ENCODE measurements at places on chromosomes 4 and X.

DNA sequence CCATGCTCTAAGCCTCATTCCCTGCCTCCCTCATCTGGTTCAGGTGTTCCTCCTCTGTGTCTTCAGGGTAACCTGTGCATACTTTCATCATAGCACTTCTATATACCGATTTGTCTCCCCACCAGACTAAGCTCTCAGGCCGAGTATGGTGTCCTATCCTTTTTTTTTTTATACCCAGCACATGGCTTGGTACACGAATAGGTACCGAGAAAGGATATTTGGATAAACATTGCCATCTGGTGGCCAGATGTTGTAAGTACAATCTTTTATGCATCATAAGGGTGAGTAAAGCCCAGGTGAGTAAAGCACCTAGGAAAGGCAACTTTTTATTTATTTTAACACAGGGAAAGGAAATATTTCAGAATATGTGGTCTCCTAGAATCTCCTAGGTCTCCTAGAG is 68.4 kb downstream of the MID2 start:
- peak; percentile 24 for DNase-seq

- no peak for DNase-seq
These were observed 247.9 kb upstream of the POF1B start for GRCh38 chrX:85627363-85627762.

DNA sequence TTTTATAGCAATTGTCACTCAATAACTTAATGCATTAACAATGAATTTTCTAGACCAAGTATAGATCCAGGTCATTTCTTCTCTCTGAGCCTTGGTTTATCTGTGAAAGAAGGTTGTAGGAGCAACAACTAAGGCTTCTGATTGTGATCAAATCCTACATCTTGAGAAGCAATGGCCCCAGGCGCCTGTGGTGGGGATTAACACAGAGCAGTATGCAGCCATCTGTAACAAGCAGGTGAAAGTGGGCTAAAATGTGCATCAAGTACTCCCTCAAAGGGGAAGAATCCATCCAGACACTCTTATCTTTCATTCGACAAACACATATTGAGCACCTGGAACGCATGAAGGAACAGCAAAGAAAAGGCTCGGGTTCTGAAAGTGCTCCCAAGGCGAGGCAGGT is 19.1 kb upstream of the SETD7 start:
- no peak for DNase-seq

- DNase-seq = no peak
These were observed 1.1 kb downstream of the GTPBP6 start for GRCh38 chrX:317424-318067.

DNA sequence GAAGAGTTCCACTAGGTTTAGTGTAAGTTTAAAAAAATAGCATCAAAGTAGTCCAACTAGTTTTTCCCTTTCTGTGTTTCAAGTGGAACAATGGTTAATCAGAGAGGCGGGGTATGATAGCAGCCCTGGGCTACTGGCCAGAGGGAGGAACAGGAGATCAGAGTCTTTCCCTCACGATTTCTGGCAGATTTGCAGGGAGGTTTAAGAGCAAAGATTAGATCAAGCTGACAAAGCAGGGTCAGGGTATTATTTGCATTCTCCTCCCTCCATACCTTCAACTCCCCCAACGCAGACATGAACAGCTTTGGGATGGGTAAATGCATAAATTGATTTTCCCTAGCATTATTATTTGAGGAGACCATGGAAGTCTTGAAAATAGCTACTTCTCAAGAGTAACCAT is 277.6 kb upstream of the DIAPH2 start:
- DNase-seq = peak; percentile 17

- no peak for DNase-seq
These were observed 31.8 kb downstream of the RNF150 start for GRCh38 chr4:141101511-141101910.

DNA sequence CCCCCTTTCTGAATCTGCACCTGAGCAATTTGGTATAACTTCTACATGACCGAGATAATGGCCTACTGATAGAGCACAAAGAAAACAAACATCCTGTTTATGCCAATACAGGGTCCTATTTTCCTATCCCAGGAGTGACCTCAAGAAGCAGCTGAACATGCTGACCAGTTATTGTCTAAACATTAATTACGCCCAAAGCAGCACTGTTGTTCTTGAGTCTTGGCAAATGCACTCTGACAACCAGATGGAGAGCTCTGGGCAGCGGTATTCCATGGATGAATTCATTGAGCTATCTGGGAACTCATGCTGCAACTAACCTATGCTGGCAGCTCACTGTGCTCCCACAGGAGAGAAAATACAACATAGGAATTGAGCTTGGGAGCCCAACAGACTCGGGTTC is 52.6 kb downstream of the PCYT1B start:
- DNase-seq = no peak

DNA sequence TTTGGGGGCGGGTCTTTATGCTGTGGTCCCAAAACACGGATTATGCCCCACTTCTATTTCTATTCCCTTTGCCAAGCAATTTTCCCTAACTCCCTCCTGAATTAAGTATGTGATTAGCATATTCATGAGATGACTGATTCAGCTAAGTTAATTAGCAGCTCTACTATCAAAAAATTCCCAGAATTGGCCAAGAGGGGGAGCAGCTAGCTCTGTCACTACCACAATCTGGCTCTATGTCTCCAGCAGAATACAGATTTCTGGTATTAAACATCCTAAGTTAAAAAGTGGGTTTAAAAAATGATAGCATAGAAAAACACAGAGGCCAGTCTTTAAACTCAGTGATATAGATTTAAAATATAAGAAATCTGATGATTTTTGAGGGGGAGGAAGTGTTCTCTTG is 80.3 kb downstream of the GPC4 start:
- peak; percentile 28 for DNase-seq

- DNase-seq = no peak
These were observed 52.5 kb downstream of the SORCS2 start for GRCh38 chr4:7244751-7245320.

DNA sequence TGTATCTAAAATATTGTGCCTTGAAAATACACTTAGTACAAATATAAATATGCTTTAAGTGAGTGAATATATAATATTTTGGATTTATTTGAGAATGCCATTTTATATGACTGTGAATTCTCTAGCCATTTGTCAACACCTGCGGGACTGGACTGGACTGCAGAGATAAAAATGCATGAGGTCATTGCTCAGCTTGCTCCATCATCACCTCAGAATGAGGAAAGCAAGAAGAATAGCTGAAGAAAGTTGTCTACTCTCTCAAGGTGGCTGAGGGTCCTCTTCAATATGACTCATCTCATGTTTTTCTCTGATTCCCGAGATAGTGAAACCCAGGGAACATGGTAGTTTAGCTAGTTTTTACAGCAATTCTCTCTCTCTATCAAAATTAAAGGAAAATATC is 732.5 kb upstream of the AGA start:
- DNase-seq = no peak

GRCh38 chr4:180164799-180165198 is 2078.4 kb upstream of the TENM3 start:
- no peak for DNase-seq

GRCh38 chr4:2261110-2261852 is 628 bp downstream of the MXD4 start:
- peak; percentile 53 for DNase-seq

DNA sequence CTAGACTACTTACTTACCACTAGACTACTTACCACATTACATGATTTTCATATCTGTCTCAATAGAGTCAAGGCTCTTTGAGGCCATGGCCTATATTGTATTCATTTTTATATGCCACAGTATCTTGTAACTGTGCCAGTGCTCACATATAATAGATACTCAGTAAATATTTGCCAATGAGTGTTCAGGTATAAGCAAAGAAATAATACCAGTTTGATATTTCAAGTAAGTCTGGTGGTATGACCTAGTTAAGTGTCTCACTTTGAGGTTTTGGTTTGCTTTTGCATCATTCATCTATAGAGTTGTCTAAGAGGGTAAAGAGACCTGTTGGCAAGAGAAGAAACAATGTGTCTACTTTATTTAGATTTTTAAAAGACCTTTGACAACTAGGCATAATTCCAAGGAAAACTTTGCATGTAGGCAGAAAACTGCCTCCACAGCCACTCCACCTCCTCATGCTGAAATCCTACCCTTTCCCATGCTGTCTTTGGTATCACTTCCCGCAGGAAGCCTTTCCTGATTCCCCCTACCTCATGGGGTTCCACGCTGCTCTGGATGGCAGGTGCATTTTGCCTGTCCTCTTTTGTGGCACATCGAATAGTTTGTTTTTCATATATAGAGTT is 91.3 kb upstream of the KLHL13 start:
- DNase-seq = no peak

DNA sequence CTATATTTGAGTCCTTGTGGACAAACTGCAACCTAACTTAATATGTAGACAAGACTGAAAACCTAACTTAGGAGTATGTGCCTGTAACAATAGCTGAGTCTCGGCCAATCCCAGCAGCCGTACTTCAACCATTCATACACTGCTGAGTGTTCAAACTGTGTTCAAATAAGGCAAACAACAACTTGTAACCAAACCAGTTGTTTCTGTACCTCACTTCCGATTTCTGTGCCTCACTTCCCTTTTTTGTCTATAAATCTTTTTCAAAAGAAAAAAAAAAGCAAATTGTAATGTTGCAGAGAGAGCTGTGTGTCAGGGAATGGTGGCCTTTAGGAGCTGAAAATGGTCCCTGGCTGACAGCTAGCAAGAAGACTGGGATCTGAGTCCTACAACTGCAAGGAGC is 46.0 kb downstream of the GEMIN8 start:
- no peak for DNase-seq

- peak; percentile 1 for DNase-seq
These were observed 345.9 kb downstream of the PACRGL start for GRCh38 chr4:21046141-21046540.

GRCh38 chr4:177986236-177986635 is 544.0 kb upstream of the AGA start:
- DNase-seq = no peak

DNA sequence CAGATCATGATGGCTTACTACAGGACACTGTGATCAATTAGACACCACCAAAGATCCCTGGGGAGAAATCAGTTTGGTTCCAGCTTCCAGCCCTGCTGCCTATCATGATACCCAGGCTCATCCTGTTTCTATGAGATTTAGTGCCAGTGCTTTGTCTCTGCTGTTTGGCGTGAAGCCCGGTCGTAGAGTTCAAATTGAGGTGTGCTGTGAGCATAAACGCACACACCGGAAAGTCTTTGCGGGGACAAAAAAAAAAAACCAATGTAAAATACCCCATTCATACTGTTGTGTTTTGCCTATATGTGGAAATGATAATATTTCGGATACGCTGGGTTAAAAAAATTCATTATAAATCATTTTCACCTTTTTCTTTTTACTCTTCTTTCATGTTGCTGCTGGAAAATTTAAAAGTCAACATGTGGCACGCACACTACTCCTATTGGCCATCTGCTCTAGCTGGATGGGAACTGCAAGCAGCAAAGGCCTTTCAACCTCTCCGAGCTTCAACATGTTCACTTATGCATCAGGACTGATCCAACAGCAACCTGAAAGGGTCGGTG is 607 bp upstream of the DKC1 start:
- no peak for DNase-seq

GRCh38 chr4:39390603-39391002 is 16.1 kb upstream of the KLB start:
- no peak for DNase-seq

- DNase-seq = peak; percentile 75
These were observed 22.8 kb downstream of the MSN start for GRCh38 chrX:65690057-65690855.

DNA sequence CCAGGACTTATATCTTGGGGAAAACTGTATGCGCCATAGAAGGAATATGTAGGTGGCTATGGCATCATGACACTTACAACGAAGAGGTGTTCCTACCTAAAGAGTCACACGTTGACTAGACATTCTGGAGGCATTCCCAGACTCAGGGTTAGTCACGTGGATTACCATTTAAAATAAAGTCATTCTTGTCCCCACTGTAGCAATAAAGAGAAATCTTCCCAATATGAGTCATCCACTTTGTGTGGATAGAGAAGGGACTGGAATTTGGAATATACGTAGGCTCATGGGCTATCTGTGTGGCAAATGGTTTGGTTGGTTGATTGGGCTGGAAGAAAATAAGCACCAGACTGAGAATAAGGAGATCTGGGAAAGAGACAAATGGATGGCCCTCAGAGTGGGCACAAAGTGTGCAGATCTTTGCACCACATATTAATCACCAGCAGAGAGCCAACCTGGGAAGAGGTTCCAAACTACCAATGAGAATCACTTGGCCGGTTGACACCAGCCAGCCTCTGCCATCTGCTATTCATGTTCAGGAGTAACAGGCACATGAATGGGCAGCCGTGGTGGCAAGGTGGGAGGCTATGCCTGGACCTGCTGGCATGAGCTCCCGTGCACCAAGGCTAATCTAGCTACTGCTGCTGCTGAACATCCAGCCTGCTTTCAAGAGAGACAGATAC is 41.0 kb downstream of the MTNR1A start:
- no peak for DNase-seq

GRCh38 chr4:101693842-101694398 is 96.6 kb upstream of the BANK1 start:
- DNase-seq = no peak

DNA sequence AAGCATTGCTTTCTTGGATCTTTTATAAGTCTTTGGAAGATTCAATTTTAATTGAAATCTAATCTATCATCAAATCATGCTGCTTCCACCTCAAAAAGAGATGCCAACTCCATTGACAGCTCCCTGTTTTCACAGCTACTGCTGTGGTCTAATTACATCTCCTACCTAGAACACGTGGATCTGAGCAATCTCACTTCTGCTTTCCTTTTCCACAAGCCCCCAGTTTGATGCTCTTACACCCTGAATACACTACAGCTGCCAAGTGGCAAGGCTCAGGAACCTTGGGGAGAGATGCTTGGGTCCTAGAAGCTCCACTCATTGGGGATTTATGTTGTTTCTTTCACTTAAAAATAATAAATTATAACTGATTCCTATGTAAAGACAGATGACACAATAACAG is 172.0 kb downstream of the CFAP299 start:
- no peak for DNase-seq

DNA sequence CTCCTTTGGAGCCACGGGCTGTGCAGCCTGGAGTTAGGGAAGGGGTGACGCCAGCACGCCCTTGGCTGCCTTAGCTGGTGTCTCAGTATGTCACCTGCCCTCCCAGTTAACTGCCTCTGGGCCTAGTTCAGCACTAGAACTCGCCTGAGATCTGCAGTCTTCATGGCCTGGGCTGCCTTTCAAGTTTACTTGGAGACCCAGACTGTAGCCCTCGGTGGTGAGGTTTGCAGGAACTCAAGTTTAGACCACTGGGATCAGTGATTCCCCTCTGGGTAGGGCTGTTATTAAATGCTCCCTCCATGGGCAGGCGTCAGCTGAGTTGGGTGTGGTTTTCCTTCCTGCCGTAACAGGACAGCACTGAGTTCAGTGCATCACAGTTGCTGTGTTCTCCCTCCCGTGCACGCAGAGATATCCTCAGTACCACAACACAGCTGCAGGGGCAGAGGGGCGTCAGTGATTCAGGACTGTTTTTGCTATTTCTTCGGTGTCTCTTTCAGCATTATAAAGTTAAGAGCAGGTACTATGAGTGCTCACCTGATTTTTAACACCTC is 30.5 kb downstream of the PLAC8 start:
- no peak for DNase-seq

DNA sequence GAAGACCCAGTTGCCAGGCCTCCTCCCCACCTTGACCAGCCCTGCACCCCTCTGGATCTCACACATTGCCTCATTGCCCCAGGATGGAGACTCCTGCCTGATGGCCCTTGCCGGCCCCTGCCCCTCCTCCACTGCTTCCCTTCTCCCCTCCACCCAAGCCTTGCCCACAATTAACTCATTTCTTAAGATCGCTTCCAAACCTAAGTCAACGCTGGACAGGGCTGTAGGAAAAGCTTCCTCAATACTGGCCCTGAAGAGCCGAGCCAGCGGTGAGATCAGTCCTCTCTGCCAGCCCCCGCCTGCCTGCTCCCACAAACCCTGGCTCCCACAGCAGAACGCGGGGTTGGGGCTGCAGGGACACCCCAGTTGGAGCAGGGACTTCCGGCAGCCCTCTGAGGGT is 7.5 kb upstream of the HAUS7 start:
- peak; percentile 67 for DNase-seq

All from AG10803 (cell line).